ENCODE measurements at places on chromosomes 3 and 15.

- no peak for DNase-seq
Observed at GRCh38 chr15:77856705-77857346, 220.7 kb downstream of the TBC1D2B start.

DNA sequence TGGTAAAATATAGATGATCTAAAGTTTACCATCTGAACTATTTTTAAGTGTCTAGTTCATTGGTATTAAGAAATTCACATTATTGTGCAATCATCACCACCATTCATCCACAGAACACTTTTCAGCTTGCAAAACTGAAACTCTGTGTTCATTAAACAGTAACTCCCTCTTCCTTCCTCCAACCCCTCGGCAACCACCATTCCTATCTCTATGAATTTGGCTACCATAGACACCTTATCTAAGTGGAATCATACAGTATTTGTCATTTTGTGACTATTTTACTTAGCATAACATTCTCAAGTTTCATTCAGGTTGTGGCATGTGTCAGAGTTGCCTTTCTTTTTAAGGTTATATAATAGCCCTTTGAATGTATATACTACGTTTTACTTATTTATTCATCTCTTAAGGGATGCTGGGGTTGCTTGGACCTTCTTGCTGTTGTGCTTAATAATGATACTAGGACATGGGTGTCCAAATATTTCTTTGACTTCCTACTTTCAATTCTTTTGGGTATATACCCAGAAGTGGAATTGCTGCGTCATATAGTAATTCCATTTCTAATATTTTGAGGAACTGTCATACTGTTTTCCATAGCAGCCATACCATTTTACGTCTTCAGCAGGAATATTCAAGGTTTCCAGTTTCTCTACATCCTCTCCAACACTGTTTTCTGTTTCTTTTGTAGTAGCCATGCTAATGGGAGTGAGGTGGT is 20.9 kb downstream of the KAT2B start:
- no peak for DNase-seq

- no peak for DNase-seq
Observed at GRCh38 chr3:71129611-71130431, 453.7 kb downstream of the FOXP1 start.

DNA sequence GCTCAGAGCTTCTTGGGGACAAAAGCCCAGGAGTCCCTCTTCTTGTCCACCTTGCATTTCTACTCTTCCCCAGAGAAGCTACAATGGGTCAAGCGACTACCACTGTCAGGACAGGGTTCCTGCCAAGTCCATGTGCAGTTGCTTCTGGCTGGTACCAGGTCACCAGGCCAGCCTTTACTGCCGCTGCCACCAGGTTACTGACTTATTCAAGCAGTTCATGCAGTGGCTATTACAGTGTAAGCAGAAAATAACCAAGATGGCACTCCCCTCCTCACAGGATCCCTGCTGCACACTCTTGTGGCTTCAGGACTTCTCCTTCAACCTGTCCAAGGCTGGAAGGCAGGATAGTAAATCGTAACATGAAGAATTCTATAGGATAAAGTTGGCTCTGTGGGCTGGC is 42.1 kb downstream of the CTDSPL start:
- no peak for DNase-seq

GRCh38 chr3:56851966-56852884 is 50.5 kb upstream of the ARHGEF3 start:
- DNase-seq, result no peak

- peak; percentile 13 for DNase-seq
Observed at GRCh38 chr3:143171141-143171980, 51.8 kb downstream of the CHST2 start.

DNA sequence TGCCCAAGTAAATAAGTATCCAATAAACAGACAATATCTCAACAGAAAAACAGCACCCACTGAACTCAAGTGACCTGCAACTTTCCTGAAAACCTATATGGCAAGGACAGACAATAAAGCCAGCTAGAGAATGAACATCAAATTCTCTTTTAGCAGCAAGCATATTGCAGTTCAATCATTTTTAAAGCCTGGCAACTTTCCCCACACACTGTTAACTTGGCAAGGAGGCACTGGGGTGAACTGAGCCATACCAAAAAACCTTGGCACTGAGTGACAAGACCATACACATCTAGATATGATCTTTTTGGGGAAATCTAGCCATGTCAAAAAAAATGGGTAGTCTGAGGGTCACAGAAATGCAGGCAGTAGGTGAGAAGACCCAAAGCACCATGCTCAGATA is 174.6 kb downstream of the STT3B start:
- no peak for DNase-seq

- no peak for DNase-seq
Observed at GRCh38 chr3:62145086-62145757, 228.1 kb downstream of the FEZF2 start.

GRCh38 chr3:186493525-186494255 is 50.5 kb downstream of the CRYGS start:
- DNase-seq, result no peak

- DNase-seq, result no peak
Observed at GRCh38 chr3:144011251-144011799, 39.7 kb downstream of the DIPK2A start.

DNA sequence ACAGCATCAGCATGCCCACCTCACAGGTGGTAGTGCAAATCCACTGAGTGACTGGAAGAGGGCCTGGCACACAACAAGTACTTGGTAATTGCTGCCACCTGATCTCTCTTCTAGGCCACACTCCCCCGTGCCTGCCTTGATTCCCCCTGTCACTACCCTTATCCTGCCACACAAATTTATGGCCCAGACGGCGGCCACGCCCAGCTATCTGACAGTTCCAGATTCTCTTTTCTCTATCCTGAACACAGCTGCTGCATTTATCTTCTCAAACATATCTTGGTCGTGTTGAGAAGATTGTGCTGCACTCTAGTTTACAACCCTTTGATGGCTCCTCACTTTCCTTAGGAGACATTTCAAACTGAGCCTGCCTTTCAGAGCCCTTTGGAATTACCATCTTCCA is 585.2 kb downstream of the NTRK3 start:
- no peak for DNase-seq

DNA sequence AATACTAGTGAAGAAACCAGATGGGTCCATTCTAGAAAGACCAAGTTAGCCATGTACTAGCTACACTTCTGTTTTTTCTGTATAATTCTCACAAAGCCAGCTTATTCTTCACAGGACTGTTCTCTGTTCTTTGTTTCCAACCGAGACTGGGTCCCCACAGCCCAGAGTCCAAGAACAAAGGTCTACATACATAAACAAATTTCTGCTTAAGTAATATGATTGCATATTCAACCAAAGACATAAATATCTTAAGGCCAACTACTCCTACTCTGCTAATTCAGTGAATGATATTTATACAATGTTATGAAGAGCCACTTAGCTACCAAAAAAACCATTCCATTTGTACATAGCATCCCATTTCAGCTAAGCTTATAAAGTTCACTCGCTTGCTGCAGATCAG is 299.8 kb upstream of the CCDC54 start:
- DNase-seq, result no peak

- no peak for DNase-seq
Observed at GRCh38 chr3:20930034-20930433, 744.0 kb upstream of the SGO1 start.

DNA sequence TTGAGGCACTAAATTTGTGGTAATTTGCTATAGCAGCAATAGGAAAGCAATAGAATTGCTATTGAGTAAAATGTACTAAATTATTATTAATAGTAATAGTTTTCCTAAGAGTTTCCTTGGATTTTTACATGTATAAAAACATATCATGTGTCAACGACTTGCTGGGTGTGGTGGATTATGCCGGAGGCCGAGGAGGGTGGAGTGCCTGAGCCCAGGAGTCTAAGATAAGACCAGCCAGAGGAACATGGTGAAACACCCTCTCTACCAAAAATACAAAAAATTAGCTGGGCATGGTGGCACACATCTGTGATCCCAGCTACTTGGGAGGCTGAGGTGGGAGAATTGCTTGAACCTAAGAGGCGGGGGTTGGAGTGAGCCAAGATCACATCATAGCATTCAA is 749.9 kb downstream of the TBL1XR1 start:
- no peak for DNase-seq

Measured in heart right ventricle (tissue), 16 donors.